ENCODE measurements at places on chromosomes 13 and 19.

DNA sequence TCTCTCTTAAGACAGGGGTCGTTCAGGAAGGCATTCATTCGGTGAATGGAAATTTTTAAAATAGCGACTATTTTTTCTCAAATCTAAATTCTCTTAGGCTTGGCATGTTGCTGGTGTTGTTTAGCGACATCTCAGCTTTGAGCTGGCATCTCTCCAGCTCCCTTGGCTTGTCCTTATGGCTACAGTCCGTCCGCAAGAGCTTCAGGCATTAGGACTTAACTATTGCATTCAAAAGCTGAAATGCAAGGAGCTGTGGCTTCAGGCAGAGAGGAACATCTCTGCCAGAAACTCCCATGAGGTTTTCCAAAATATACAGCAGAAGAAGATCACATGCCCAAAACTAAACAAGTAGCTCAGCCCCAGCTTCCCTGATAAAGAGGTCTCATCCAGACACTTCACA lies 578.5 kb downstream of the EFNB2 start:
- no peak for DNase-seq

DNA sequence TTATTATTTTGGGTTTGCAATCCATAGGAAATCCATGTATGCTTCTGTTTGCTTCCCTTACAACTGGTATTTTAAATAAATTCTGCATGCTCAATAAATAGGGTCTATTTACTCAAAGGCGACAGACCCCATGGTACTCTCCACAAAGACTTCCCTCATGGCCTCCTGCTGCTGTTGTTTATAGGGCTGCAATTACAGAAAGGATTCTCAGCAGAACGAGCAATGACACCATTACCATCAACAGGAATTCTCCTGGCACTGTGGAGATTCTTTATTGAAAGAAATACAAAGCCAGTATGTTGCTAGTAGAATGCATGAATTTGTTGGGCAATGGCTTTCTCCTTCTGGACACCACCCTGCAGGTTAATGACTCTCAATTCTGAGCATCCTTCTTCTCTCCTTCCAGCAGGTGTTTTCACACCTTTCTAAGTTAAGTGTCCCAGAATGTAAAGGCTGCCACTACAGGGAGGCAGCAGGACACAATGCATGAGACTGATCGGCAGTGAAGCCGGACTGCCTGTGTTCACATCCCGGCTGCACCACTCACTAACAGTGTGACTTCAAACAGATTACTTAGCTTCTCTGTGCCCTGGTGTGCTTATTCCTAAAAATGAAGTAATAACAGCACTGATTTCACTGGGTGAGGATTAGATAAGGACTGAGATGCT lies 360.2 kb downstream of the DNAJC15 start:
- DNase-seq: no peak

- DNase-seq: no peak
Measured at GRCh38 chr13:62512194-62513141, 1096.8 kb upstream of the PCDH20 start.

DNA sequence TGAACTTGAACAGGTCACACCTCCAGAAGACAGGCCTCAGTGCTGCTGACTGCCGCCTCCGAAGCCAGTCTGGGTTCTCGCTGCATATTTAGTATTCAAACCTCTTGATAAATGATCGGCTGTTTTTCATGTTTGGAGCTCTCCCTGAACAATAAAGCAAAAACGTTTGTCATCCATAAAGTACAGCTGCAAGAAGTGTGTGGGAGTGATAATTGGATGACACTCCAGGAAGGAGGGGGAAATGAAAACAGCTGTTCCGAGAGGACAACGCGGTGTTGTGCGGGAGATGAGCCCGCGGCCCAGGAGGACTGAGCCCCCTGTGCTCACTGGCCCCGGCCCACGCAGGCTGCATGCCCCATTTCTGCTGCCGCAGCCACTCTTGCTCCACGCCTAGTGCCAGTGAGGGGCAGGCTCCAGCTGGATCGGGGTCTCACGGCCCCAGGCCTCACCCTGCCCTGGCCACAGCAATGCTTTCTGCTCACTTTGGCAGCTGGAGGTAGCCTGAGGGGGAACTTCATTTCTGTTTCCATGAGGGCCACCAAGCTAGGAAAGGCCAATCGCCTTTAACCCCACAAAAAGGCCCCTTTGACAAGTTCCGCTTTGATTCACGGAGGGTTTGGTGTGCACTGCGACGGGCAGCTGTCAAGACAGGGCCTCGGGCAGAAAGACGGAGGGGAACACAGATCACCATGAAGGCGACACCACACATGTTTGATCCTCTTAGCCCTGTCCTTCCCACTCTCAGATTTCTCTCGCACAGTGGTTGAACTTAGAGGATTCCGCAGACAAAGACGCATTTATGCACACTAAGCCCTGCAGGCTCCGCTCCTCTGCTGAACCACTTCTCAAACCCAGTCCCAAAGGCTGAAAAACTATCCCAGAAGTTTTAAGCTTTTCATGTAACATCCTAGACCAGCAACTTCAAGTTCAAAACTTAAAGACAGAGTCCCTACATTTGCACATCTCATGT lies 537.6 kb downstream of the EFNB2 start:
- no peak for DNase-seq

GRCh38 chr19:13095934-13096927 lies 6.4 kb downstream of the LYL1 start:
- DNase-seq: no peak

GRCh38 chr19:38792250-38793111 lies 3.5 kb downstream of the LGALS7B start:
- no peak for DNase-seq

GRCh38 chr19:11692127-11692790 lies 46.5 kb downstream of the ZNF823 start:
- DNase-seq: no peak

- no peak for DNase-seq
Measured at GRCh38 chr13:105007166-105007808, 1528.2 kb downstream of the EFNB2 start.

DNA sequence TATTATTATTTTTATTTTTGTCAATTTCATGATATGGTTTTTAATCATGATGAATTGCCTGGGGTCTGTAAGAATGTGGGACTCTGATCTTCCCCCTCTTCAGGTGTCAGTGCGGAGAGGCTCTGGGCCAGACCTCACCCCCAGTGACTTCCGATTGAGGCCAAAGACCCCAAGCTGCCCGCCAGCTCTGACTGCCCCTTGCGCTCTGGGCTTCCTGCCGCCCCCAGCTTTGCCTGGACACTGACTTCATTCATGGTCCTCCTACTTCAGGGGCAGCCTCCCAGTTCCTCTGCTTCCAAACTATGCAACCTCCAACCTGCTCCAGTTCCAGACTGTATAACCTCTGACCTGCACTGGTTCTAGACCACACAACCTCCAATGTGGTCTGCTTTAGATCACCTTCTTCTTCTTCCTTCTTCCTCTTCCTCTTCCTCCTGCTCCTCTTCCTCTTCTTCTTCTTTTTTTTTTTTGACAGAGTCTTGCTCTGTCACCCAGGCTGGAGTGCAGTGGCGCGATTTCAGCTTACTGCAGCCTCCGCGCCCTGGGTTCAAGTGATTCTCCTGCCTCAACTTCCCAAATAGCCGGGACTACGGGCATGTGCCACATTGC lies 6.7 kb upstream of the PPP5C start:
- DNase-seq: no peak

GRCh38 chr13:72293206-72293605 lies 426.2 kb upstream of the DACH1 start:
- no peak for DNase-seq

DNA sequence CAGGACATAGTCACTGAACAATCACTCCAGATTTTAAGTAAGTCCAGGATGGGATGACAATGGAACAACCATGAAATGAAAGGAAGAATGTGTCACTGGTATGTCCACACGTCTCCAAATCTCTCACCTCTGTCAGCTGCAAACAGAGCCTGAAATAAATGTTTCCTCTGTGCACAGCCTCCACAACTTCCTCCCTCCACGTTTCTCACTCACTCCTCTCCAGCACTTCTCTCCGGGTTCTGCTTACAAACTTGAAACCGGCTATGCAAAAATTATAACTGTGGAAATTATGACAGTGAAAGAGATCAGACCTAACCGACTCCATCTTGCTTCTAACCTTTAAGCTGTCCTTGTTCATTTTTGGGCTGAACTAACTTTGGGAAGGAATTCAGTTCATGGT lies 35.0 kb upstream of the ALOX5AP start:
- DNase-seq: no peak

DNA sequence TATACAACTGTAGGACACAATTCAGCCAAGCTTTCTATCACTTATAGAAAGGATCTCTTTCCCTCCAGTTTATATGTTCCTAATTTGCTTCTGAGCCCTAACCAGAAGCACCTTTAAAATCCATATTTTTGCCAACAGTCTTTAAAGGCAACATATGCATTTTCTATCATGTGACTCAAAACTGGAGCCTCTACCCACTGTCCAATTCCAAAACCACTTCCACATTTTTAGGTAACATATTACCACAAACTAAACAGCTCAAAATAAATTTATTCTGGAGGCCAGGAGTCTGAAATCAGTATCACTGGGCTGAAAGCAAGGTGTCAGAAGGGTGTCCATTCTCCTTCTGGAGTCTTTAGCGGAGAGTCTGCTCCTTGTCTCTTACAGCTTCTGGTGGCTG lies 15.9 kb upstream of the EFNB2 start:
- DNase-seq: no peak

DNA sequence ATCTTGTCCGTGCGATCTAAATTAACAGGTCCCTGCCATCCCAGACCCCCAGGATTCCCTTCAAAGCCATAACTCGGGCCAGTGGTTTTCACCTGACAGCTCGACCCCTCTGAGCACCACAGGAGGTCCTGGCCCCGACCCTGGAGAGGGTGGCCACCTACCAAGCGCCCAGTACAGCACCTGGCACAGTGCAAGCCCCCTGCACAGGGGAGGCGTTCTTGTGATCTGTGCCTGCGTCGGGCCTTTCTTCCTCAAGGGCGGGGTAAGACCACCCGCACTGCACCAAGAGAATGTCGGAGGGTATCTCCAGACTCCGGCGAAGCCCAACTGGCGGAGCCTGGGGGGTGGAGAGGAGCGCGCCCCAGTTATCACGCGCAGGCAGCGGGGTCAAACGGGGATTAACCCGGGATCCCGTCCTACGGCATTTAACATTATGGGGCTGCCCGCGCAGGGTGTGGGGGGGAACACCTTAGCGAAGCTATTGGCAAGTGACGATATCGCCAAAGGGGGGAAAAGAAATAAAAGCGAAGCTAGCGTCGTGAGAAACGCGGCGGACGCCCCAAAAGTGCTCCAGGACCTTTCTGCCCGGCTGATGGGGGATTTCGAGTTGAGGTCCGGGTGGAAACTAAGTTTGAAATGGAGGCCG lies 1.3 kb upstream of the HNRNPL start:
- DNase-seq: no peak
